ENCODE measurements at places on chromosomes 12 and 14.

- no peak for DNase-seq
Observed at GRCh38 chr14:95402578-95402977, 82.9 kb upstream of the CLMN start.

GRCh38 chr14:90645842-90646443 is 170.3 kb downstream of the TTC7B start:
- no peak for DNase-seq

GRCh38 chr14:89391556-89391955 is 25.5 kb downstream of the FOXN3 start:
- no peak for DNase-seq

GRCh38 chr12:63900922-63901793 is 56.7 kb downstream of the SRGAP1 start:
- no peak for DNase-seq

GRCh38 chr14:76138758-76139723 is 12.7 kb upstream of the GPATCH2L start:
- no peak for DNase-seq

GRCh38 chr14:23401291-23401690 is 6.8 kb downstream of the MYH6 start:
- DNase-seq = no peak

- no peak for DNase-seq
Observed at GRCh38 chr12:57127101-57127725, 1.1 kb upstream of the LRP1 start.

GRCh38 chr12:70576341-70577282 is 60.6 kb downstream of the PTPRB start:
- peak; percentile 13 for DNase-seq

DNA sequence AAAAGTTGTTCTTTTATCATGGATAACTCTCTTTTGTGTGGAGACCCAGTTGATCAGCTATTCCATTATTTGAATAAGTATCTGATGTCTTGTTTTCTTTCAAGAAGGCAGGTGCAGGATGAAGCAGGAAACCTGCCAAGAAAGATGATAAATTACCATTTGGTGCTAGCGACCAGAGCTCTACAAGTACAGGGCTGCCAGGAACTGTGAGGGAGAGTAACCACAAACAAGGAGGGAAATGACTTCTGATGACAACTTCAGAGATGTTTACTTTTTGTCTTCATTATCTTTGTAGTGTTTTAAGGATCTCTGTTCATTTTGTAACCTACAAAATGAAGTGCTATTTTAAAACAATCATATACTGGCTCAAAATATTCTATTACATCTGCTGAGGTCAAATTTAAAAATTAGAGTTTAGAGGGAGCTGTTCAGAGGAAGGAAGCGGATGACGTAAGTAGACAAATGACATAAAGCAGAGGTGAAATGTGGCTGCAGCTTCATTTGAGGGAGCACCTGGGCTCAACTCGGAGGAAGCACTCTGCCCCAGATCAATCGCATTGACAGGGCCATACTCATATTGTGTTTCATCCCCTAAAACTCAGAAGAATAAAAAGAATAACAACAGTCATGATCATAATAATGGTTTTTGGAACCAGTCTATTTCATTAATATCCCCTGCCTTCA is 226.8 kb downstream of the C12orf42 start:
- no peak for DNase-seq

DNA sequence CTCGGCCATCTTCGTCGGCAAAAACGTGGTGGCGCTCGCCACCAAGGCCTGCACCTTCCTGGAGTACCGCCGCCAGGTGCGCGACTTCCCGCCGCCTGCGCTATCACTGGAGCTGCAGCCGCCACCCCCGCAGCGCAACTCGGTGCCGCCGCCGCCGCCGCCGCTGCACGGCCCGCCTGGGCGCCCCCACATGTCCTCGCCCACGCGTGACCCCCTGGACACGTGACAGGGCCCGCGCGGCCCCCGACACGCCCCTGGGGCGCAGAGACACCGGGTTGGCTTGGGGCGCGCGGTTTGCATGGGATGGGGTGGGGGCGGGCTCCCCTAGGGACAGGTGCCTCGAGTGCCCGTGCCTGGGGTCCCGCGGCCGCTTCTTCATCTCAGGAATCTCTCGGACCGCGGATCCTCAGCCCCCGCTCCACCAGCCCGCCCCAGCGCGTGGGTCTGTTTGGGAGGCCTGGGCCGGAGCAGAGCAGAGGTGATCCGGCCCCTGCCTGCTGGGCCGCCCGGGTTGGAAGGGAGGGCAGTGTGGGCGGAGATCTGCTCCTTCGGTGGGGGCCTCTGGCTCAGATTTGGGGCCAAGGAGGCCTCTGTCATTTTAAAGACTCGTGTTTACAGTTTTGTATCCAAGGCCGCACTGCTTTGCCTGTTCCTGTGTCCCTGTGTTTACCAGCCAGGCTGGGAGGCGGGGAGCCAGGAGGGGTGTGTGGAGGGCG is 3.3 kb downstream of the TMEM121 start:
- no peak for DNase-seq

DNA sequence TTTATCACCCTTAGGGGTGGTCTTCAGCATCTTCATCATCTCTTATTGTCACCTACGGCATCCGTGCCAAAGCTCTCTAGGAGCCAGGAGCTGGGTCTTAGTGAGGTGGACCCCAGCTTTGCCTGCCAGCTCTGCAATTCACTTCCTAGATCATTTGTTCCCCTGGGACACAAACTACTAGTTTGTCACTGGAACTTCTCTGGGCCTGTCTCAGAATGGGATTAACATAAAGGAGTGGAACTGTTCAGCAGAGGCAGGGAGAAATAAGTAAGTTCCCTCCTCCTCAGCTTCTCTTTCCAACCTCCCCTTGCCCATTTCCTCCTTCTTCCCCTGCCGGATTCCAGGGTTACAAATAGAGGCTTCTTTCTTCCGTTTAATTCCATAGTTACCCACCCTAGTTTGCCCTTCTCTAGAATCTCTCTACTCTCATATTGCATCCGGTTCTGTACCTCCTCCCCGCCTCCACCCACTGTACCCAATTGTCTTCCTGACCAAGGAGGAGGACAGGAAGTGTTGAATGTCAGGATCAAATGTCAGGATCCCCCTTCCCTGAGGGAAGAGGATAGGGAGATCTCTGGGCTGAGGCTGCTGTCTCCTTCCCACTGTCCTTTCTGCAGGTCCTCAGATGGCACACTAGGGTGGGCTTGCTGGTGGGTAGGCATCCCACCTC is 25.0 kb downstream of the LARP4 start:
- DNase-seq = no peak

GRCh38 chr14:68580096-68580645 is 212.7 kb downstream of the ZFP36L1 start:
- no peak for DNase-seq

- no peak for DNase-seq
Observed at GRCh38 chr12:109004017-109004416, 16.9 kb downstream of the SVOP start.

- no peak for DNase-seq
Observed at GRCh38 chr12:40435251-40435650, 210.5 kb downstream of the LRRK2 start.

DNA sequence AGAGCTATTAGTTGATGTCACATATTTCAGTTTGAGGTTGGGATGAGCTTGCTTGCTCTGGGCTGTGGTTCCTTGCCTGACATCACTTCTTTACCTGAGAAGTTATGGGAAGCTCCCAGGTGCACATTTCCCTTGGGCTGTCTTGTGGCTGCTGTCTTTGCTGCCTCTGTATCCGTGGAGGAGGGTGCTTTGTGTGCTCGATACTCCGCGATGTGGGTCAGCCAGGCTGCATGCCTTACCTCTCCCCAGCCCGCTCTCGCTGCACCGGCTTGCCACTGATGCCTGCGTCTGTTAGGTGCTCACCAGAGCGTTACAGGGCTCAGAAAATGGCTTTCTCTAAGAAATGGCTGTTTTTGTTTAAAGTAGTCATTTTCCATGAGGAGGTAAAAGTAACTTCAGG is 19.6 kb downstream of the PELI2 start:
- peak; percentile 32 for DNase-seq

DNA sequence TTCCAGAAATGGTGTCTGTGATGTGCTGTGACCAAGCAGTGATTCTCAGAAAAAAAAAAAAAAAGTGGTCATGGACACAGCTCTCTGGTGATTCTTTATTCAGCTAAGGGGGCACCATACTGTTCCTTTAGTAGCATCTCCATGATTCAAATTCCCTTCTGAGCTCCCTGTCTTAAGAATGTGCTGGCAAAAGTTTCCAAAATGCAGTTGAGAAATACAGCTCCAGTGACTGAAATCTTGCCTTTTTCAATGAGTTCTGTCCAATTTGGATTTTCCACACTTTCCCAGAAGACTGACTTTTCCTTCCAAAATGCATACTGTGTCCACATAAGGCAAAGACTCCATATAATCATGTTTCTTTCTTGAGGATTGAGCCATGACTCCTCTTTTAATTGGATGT is 24.3 kb upstream of the CPM start:
- DNase-seq = no peak

DNA sequence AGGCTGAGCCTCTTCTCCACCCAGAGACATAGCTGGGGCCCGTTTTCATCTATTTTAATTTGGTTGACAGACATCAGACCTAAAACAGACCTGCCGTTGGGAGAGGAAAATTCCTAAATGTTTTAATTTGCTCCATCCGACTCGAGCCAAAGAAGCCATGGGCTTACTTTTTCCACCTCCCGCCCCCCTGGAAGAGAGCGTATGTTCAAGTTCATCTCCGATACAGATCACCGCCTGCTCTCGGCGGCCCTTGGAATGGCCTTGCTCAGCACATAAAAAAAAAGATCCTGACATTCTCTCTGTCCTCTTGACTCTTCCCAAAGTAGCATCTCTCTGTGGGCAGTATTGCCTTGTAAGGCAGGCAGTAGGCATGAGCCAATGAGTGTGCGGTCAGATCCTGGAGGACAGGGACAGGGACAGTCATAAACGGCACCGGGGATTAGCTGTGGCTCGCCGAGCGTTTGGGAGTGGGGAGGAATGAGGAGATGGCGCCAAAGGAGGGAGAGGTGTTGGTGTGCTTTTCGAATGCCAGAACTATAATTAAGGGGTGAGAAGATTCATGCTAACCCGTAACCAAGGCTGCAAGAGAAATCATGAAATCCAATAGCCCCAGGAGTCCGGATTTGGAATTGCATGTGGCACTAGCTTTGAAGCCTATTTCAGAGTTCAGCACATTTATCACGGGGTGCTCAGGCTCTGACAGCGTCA is 47.9 kb upstream of the MEG3 start:
- no peak for DNase-seq

DNA sequence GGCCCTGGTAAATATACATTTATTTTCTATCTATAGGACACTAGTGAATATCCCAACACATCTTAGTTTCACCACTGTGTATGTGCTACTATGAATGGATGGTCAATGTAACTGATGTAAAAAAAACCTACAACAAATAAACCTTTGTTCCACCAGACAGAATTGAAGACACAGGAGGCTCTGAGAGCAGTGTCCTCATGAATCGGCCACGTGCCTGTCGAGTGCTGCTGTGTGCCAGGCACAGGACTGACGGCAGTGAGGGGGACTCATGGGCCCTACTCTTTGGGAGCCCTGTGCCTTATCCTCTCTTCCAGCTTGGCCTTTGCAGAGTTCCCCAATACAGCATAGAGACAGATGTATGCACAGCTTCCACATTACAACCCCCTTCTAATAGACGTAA is 18.2 kb downstream of the CINP start:
- no peak for DNase-seq

DNA sequence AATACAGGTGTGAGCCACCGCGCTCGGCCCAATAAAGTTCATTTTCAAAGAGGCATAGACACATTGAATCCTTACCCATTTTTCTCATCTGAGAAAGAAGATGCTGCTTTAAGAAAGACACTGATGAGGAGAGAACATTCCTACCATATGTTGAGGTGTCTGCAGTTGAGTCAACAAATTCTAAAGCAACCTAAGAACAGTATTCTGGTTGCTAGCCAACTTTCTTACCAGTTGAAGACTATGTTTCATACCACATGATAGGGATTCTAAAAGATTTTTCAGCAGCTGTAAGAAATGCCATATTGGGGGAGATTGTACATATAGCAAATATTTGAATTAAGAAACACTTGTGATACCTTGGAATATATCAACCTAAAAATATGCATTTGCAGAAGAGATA is 160.1 kb downstream of the SRGAP1 start:
- no peak for DNase-seq

DNA sequence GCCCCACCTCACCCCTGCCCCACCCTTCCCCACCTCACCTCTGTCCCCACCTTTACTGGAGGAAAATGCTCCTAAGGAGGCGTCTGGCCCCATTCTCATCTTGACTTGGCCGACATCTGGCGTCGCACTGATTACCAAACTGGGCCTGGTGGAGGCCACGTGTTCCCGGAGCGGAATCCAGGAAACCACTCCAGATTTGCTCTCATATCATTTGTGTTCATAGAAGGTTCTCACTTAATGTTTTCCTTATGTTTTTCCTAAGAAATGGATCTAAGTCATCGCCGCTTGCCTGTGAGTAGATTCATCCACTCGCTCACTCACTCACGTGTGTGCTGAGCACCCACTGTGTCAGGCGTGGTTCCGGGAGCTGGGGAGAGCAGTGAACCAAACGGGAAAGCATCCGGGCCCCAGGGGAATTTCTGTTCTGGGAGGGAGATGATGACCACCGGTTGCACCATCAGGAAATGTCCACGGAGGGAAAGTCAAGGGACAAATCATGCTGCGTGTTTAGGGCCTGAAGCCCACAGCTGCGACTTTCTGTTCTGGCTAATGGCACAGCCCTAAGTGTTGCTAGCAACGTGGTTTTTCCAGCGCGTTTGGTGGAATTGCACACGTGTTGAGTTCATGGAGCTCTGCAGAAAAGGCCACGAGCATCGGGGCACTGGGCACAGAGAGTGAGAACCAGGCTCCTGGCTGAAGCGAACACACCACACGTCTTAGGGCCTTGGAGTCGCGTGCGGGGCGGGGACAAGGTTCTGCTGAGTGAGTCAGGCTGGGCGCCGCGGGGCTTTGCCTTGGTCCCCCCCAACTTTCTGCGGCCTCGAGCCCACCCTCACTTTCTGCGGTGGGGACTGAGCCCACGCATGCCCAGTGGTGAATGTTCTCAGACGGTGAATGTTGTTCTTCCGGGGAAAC is 57.7 kb downstream of the ADGRD1 start:
- no peak for DNase-seq

- no peak for DNase-seq
Observed at GRCh38 chr14:97104029-97104428, 306.8 kb downstream of the VRK1 start.

- no peak for DNase-seq
Observed at GRCh38 chr12:103077108-103077773, 119.8 kb downstream of the ASCL1 start.

GRCh38 chr14:93039649-93040315 is 75.9 kb downstream of the ITPK1 start:
- no peak for DNase-seq

DNA sequence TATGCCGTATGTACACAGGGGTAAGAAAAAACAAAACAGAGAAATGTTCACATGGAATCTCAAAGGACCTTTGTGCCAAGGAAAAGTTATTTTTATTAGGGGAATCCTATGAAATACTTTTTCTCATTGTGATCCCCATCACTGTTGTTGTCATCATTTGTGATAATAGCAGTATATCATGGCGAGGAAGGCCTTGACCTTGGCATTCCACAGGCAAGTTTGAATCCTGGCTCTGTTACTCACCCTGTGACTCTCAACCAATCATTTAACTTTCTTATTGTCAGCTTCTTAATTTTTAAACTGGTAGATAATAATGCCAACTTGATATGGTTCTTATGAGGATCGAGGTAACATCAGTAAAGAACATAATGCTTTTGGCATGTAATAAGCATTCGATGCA is 142.2 kb upstream of the DDHD1 start:
- DNase-seq = no peak

All from DMS 273 treated with DMSO at 0.1 percent for 48 hours (cell line).